ENCODE measurements at places on chromosomes 1 and 21.

DNA sequence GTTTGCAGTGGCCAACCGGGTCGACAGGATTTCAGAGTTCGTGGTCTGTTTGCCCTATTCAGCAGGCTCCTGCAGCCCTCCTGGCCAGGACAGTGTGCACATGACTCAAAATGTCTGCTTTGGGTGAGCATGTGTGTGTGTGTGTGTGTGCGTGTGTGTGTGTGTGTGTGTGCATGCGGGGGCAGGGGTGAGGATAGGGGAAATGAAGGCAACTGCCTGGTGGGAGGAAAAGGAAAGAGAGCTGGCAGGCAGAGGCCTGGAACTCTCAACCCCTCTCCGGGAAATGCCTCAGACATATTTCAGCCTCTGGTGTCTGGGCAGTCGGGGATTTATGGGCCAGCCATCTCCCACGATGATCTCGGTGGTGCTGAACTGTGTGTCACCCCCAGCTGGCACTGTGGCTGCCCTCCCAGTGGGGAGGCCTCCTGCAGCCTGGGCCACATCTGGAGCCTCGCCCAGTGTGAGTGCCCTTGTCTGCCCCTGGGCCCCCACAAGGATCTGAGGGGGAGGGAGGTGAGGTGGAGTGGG is 15.2 kb downstream of the CDCP2 start:
- H3K4me3 ChIP-seq: no peak overlapping the region
- peak; percentile 51 for DNase-seq
- H3K36me3 ChIP-seq: no peaks in the 10 kb centered on the region
- no peak overlapping the region for H3K27ac ChIP-seq
- H3K4me1 ChIP-seq: peaks cover 7% of the 10 kb centered on the region

- no peak overlapping the region for H3K27ac ChIP-seq
- no peak overlapping the region for H3K4me3 ChIP-seq
- no peaks in the 10 kb centered on the region for H3K27me3 ChIP-seq
- H3K4me1 ChIP-seq: peaks cover 6% of the 10 kb centered on the region
- no peak for DNase-seq
These were observed 64.1 kb upstream of the TBX15 start for GRCh38 chr1:119052267-119052666.

DNA sequence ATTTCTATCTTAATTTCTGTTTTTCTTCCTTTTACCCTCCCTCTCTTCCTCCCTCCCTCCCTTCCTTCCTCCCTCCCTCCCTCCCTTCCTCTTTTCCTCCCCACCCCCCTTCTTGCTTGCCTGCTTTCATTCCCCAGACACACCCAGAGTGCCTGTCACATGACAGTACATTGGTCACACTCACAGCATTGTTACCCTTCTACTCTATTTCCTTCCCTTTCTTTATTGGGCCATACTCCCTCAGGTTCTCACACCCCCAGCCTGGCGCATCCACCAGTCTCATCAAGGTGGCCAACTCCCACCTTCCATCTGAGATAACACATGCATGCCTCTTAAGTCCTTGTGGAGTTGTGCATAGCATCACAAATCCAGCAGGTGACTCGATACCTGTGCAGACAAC is 10.9 kb downstream of the TMPRSS3 start:
- DNase-seq: no peak
- no peak overlapping the region for H3K4me3 ChIP-seq
- no peak overlapping the region for H3K27ac ChIP-seq
- no peaks in the 10 kb centered on the region for H3K27me3 ChIP-seq

- H3K4me3 ChIP-seq: no peak overlapping the region
- H3K4me1 ChIP-seq: no peaks in the 10 kb centered on the region
- DNase-seq: no peak
- no peaks in the 10 kb centered on the region for H3K27me3 ChIP-seq
These were observed 59.8 kb upstream of the ETV3 start for GRCh38 chr1:157197906-157198435.

GRCh38 chr1:19893687-19894086 is 11.5 kb downstream of the OTUD3 start:
- H3K36me3 ChIP-seq: peaks cover 26% of the 10 kb centered on the region
- no peak overlapping the region for H3K27ac ChIP-seq
- peaks cover 3% of the 10 kb centered on the region for H3K4me1 ChIP-seq

- no peaks in the 10 kb centered on the region for H3K36me3 ChIP-seq
- no peak overlapping the region for H3K4me3 ChIP-seq
- peaks cover 10% of the 10 kb centered on the region for H3K27me3 ChIP-seq
- H3K4me1 ChIP-seq: peaks cover 5% of the 10 kb centered on the region
These were observed 4.8 kb downstream of the NKAIN1 start for GRCh38 chr1:31234870-31235269.

DNA sequence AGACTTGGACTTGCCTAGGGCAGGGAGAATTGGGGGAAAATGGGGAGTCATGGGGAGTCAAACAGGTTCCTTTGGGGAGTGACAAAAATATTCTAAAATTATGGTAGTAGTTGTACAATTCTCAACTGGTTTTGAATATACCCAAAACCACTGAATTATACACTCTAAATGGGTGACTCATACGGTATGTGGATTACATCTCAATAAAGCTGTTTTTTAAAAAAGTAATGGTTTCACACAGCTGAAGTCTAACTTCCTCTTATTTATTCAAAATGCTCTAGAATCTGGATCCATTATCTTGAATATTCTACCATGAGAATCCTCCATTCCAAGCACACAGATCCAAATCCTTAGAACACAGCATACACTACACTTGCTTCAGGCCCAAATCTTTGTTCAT is 11.1 kb downstream of the EIF4G3 start:
- H3K4me1 ChIP-seq: no peaks in the 10 kb centered on the region
- peaks cover 5% of the 10 kb centered on the region for H3K36me3 ChIP-seq
- no peak overlapping the region for H3K27ac ChIP-seq
- DNase-seq: no peak
- no peak overlapping the region for H3K4me3 ChIP-seq
- H3K27me3 ChIP-seq: no peaks in the 10 kb centered on the region

DNA sequence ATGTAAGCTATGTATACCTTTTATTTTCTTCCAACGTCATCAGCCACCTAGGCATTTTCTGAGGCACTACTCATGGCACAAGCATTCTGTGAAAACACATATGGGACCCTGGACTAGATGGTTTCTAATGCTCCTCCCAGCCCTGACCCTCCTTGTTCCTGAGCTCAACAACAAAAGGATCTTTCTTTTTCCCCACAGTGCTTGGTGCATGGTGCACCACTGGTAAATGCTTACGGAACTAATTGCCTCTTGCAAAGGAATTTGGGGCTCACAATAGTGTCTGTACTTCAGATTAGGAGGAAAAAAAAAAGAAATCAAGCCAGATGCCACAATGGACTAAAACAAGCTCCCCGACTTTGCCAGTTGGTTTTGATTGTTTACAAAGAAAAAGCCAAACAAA is 390.5 kb downstream of the PLPP3 start:
- H3K4me3 ChIP-seq: no peak overlapping the region
- no peaks in the 10 kb centered on the region for H3K27me3 ChIP-seq
- H3K36me3 ChIP-seq: no peaks in the 10 kb centered on the region
- H3K4me1 ChIP-seq: peaks cover under 1% of the 10 kb centered on the region
- DNase-seq: no peak
- H3K27ac ChIP-seq: no peak overlapping the region

- H3K27me3 ChIP-seq: no peaks in the 10 kb centered on the region
- peak; percentile 52 for DNase-seq
- no peak overlapping the region for H3K27ac ChIP-seq
- H3K4me3 ChIP-seq: no peak overlapping the region
- no peaks in the 10 kb centered on the region for H3K4me1 ChIP-seq
These were observed 774.3 kb downstream of the MRPL39 start for GRCh38 chr21:24832961-24833360.

GRCh38 chr1:211606914-211607753 is 28.2 kb upstream of the SLC30A1 start:
- no peaks in the 10 kb centered on the region for H3K27me3 ChIP-seq
- DNase-seq: no peak
- H3K36me3 ChIP-seq: no peaks in the 10 kb centered on the region
- no peaks in the 10 kb centered on the region for H3K4me1 ChIP-seq

- no peak overlapping the region for H3K27ac ChIP-seq
- H3K36me3 ChIP-seq: no peaks in the 10 kb centered on the region
- no peak overlapping the region for H3K4me3 ChIP-seq
These were observed 316.2 kb downstream of the HMCN1 start for GRCh38 chr1:186050360-186050759.

DNA sequence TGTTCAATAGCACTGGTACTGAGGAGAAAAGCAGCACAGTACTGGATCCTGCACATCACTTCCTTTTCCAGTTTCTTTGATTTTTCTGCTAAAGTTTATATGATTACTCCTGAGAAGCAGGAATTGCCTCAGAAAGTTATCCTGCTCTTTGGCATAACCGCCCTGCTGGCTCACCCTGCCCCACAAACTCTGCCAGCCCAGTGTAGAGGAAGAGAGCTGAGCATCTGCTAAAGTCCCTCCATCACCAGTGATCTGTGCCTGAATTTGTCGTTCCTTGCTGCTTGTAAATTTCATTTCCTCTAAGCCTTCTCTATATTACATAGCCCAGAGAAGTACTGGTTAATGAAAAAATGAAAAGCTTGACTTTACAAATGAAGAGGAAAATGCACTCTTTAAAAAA is 87.0 kb upstream of the C1orf21 start:
- H3K4me3 ChIP-seq: no peak overlapping the region
- no peaks in the 10 kb centered on the region for H3K27me3 ChIP-seq
- H3K4me1 ChIP-seq: peaks cover 12% of the 10 kb centered on the region
- H3K36me3 ChIP-seq: no peaks in the 10 kb centered on the region
- DNase-seq: no peak

- no peaks in the 10 kb centered on the region for H3K36me3 ChIP-seq
- H3K4me3 ChIP-seq: peak overlapping the region; percentile 91
- peak; percentile 70 for DNase-seq
These were observed 10.0 kb upstream of the ARHGAP29 start for GRCh38 chr1:94247138-94248094.

- H3K36me3 ChIP-seq: no peaks in the 10 kb centered on the region
- H3K4me1 ChIP-seq: no peaks in the 10 kb centered on the region
- H3K4me3 ChIP-seq: no peak overlapping the region
- no peak for DNase-seq
These were observed 53.9 kb upstream of the KRTAP11-1 start for GRCh38 chr21:30935121-30935888.

DNA sequence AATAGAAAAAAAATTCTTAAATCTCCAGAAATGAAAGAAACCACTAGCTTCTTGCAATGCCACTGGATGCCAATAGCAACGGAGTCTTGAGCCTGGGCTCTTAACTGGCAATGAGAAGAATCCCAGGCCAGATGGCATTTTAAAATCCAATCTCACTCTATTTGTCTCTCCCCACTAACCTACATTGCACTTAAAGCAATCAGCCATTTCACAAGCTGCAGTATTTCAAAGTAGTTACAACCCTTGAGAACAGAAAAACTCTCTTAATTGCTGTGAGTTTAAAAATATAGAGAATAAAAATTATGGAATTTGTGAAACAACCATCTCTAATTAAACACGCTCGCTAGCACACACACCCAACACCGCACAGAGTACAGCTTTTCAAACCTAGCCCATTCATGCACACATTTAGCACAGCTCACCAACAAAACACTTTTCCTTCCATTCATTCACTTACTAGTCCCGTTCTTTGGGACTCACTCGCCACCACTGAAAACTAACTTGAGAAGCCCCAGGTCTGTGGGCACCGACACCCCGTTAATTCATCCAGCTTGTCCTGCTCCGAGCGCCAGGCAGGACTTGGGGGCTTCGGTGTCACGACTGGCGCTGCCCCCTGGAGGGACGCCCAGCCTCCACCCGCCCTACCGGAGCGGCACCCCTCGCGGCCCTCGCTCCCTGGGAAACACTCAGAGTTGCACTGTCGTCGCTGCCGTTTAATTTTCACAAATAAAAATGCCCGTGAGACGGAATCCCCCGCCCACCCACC is 1.0 kb downstream of the DDAH1 start:
- DNase-seq: no peak
- peak overlapping the region; percentile 75 for H3K27ac ChIP-seq
- H3K4me1 ChIP-seq: peaks cover 29% of the 10 kb centered on the region
- H3K4me3 ChIP-seq: peak overlapping the region; percentile 54
- H3K27me3 ChIP-seq: no peaks in the 10 kb centered on the region

GRCh38 chr1:166307261-166308188 is 140.7 kb upstream of the FAM78B start:
- peak overlapping the region; percentile 84 for H3K27ac ChIP-seq
- no peaks in the 10 kb centered on the region for H3K36me3 ChIP-seq
- no peak overlapping the region for H3K4me3 ChIP-seq
- H3K27me3 ChIP-seq: no peaks in the 10 kb centered on the region
- no peak for DNase-seq

GRCh38 chr21:37460196-37460595 is 93.6 kb downstream of the DYRK1A start:
- no peak for DNase-seq
- H3K27me3 ChIP-seq: no peaks in the 10 kb centered on the region

GRCh38 chr1:54559771-54560231 is 11.8 kb downstream of the ACOT11 start:
- H3K27me3 ChIP-seq: no peaks in the 10 kb centered on the region
- no peak for DNase-seq
- H3K4me1 ChIP-seq: no peaks in the 10 kb centered on the region
- H3K4me3 ChIP-seq: no peak overlapping the region
- H3K36me3 ChIP-seq: no peaks in the 10 kb centered on the region

DNA sequence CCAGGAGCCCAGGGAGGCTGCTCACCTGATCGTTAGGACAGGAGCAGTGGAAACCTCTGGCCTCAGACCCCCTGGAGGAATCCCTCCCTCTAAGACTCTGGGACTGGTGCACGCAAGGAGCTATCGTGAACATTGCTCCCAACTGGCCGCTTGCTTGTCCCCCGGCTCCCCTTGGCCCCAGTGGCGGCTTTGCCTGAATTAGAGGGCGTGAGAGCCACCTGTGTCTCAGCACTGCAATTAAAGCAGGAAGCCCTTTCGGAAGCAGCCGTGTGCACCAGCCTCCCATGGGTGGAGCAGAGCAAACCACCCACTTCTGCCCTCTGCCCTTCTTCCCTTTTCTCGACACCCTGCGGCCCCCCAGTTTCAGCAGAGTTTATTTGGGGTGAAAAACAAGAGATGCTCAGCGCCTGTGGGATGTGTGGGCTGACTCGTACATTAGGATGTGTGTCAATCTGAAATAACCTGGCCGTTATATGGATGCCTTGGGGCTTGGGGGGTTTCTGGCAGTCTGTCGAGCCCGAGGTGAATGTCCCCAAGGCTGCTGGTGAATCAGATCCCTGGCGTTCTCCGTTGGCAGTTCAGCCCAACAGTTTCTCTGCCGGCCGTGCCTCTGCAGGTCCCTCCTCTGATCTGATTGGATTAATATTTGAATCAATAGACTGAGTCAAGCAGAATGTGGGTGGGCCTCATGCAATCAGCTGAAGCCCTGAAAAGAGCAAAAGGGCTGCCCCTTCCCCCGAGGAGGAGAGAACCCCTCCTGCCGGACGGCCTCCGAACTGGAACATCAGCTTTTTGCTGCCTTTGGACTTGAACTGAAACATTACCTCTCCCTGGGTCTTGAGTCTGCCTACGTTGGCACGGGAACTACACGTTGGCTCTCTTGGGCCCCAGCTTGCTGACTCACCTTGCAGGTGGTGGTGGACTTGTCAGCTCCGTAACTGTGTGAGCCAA is 7.3 kb upstream of the UMODL1 start:
- DNase-seq: peak; percentile 45
- H3K4me3 ChIP-seq: no peak overlapping the region

GRCh38 chr21:30249936-30250335 is 32.8 kb downstream of the KRTAP24-1 start:
- DNase-seq: no peak
- no peak overlapping the region for H3K27ac ChIP-seq
- H3K4me1 ChIP-seq: no peaks in the 10 kb centered on the region
- H3K36me3 ChIP-seq: no peaks in the 10 kb centered on the region
- no peak overlapping the region for H3K4me3 ChIP-seq
